ENCODE measurements at places on chromosomes 3 and 15.
A peak's percentile ranks its signal among the peaks of the same experiment; 100 is the strongest.

GRCh38 chr3:169244119-169244864 lies 419.2 kb downstream of the MECOM start:
- no peak for DNase-seq

DNA sequence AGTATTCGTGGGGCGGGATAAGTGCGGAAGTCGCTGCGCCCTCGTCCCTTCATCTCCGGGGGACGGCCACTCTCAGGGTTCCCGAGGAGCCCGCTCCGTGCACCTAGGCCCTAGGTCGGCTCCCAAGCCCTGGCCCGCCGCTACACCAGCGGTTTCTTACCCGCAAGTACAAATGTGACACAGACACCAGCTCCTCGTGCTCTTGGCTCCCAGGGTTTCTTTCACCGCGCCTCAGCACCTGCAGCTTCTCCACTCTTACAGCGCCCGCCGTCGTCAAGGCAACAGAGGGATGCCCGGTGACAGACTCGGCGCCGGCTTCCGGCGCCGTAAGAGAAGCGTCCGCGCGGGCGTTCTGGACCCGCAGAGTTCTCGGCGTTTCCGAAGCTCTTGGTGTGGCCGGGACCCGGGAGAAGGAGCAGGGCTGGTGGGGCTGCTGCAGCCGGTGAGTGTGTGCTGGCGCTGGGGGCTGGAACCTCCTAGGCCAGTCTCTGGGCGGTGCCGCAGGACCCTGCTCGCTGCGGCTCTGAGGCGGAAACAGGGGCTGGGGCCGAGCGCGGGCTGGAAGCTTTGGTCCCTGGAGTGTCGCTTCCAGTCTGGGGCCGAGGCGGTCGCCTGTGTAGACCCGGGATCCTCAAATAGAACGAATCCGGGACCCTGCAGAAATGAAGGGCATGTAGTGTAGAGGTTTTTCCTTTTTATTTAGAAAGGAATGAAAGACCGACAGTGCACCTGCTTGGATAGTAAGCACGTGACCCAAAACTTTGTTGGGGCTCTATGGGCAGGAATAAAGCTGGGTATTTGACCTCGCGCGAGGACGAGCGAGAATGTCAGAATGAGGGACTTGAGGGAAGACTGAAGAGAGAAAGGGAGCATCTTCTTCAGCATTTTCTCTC lies 155.4 kb upstream of the GOLGA6L4 start:
- DNase-seq = peak; percentile 43

GRCh38 chr3:184349563-184350470 lies 11.6 kb downstream of the CLCN2 start:
- DNase-seq = no peak

GRCh38 chr3:133037436-133037835 lies 755 bp upstream of the TMEM108 start:
- no peak for DNase-seq

DNA sequence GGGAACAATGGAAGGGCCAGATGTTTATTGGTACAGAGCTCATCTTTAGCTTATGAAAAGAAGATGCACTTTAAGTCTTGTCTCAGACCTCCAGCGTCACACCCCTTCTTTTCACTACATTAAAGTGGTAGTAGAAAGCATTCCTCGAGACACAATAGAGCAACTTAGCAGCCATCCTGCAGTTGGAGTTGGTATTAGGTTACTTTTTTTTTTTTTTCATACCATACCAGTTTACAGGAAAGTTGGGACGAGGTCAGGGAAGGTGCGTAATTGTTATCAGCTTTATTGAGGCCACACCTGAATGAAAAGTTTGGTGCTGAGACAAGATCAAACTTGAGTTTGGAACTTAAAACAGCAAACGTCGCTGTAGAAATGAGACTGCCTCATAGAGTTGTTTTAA lies 203.8 kb downstream of the SOX2 start:
- DNase-seq = no peak

DNA sequence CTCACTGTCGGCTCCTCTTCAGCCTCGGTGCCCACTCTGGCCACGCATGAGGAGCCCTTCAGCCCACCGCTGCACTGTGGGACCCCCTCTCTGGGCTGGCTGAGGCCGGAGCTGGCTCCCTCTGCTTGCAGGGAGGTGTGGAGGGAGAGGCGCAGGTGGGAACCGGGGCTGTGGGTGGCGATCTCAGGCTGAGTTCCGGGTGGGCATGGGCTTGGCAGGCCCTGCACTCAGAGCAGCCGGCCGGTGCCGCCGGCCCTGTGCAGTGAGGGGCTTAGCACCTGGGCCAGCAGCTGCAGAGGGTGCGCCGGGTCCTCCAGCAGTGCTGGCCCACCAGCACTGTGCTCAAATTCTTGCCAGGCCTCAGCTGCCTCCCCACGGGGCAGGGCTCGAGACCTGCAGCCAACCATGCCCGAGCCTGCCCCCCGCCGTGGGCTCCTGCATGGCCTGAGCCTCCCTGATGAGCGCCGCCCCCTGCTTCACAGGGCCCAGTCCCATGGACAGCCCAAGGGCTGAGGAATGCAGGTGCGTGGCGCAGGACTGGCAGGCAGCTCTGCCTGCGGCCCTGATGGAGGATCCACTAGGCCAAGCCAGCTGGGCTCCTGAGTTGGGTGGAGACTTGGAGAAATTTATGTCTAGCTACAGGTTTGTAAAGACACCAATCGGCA lies 899.1 kb downstream of the SI start:
- DNase-seq = no peak

GRCh38 chr3:187695449-187695848 lies 6.9 kb downstream of the RTP2 start:
- DNase-seq = no peak

GRCh38 chr15:27486051-27486450 lies 515.1 kb downstream of the GABRG3 start:
- no peak for DNase-seq

- DNase-seq = no peak
Observed at GRCh38 chr3:12588039-12589009, 31.4 kb downstream of the MKRN2 start.

- no peak for DNase-seq
Observed at GRCh38 chr15:52258461-52258860, 37.1 kb downstream of the MYO5C start.

DNA sequence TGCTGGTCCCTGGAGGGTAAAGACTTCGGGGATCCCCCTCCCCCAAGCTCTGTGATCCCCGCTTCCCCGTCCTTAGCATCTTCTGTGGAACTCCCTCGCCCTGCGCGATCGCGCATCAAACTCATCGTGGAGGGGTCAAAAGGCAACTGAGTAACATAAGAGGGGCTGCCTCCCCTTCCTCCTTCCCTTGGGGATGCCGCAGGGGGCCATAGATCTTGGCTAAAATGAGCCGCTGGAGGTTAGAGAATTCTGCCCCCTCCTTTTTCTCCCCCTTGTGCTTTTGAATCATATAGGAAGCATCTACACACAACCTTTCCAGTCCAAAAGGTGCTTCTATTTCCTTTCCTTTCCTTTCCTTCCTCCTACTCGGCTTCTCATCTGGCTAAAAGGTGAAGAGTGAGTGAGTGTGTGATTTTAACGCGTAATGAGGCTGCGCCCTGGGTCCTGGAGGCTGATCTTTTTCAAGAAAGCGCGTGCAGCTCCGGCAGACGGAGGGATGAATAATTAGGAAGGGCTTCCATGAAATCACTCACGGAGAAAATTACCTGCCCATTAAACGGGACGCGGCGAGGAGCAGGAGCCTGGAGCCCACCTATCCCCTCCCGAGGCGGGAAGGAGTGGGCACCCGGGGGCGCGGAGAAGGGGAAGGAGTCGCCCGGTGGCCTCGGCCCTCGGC lies 831 bp upstream of the ROBO2 start:
- DNase-seq = no peak

DNA sequence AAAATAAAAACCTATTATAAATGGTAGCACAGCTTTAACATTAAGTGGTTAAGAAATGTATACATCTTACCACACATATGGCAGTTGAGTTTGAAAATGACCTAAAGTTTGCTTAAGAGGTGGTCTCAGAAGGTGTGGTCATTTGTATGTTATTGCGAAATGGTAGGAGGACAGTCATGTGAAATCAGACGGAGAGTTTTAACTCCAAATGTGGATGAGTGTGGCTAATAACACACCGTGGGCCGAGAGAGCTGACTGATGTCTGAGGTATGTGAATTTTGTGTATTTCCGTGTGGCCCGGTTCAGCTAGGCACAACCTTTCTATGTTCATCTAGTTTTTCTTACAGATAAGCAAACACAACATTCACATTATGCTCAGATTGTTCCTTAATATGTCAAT lies 71.9 kb downstream of the ARNT2 start:
- DNase-seq = no peak

DNA sequence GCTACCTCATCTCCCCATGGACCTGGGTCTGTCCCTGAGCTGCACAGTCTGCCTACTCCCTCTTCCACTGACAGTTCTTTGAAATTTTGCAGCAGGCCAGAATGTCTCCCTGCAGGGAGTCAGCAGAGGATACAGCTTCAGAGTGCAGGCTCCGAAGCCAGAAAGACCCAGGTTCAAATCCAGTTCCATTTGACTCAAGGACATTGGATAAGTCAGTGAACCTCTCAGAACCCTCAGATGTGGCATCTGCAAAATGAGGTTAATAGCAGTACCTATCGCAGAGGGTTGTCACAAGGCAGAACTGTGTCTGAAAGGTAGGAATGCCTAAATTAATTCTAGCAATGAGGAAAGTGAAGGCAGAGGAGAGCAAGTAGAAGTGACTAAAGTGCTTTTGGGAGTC lies 244.4 kb upstream of the TRIM42 start:
- DNase-seq = no peak

- no peak for DNase-seq
Observed at GRCh38 chr15:39180483-39180933, 400.4 kb upstream of the THBS1 start.

GRCh38 chr3:160564949-160565441 lies 376 bp downstream of the KPNA4 start:
- DNase-seq = no peak

DNA sequence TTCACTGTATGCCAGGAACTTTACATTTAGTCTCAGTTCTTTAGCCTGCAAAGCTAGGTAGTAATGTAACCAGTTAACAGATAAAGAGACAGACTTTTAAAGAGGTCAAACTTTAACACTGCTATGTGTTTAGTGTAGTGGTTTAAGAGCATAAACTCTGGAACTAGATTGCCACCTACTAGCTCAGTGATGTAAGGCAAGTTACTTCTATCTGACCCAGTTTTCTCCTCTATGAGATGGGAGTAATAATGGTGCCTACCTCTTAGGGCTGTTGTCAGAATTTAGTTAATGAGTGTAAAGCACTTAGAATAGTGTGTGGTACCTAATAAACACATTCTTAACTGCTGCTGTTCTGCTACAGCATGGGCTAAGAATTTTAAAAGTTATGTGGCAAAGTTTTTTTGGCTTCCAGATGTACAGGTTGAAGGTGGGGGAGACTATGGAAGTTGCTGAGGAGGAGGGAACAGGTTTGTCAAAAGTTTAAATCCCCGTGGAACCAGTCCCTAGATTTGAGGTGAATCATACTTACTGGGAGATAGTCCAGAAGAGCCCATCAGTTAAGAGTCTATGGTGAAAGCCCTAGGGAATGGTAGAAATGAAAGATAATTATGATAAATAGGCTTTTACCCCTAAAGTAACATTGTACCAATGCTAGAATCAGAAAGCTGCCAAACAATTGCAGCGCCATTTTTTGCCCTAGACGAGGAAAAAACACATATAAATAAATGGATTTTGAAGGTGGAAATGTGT lies 13.9 kb downstream of the TSC22D2 start:
- no peak for DNase-seq

DNA sequence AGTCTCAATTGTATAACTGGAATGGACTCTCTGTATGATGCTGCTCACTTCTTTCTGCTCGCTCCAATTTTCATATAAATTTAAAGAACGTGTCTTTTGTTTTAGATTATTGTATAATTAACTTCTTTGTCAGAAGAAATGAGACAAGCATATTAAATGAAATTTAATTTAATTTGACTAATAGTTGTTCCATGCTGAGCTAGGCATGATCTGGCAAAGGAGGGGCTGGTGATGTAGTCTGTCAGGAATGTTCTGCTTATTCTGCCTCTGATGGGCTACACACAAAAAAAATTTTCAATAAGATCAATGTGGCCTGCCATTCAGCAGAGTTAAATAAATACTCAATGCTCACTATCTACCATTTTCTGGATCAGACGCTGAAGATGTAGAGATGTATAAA lies 208.4 kb upstream of the CD96 start:
- DNase-seq = no peak

- DNase-seq = no peak
Observed at GRCh38 chr3:165883863-165884478, 46.7 kb upstream of the BCHE start.

GRCh38 chr15:94844198-94844537 lies 612.8 kb downstream of the MCTP2 start:
- no peak for DNase-seq

DNA sequence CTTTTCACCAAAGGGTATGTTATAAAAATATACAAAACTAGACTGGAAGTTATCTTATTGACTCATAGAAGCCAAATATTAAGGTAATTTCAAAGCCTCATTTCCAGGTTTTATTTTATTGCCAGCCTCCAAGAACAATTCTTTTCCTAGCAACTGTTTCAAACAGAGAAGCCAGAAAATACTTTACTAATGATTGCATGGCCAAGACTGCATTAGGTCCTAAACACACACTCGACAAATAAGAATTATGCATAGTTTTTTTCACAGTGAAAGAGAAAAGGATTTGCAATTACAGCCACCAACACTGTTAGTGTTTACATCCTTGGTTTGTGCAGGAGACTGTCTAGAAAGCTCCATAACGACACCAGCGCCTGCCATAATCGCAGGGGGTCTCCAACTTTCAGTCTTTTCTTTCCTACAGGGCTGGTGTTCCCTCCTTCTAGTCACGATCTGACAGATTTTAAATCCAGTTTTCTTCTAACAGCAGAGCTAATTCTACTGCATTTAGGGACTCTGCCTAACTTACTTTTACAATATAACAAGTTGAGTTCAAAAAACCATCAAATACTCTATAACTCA lies 58.1 kb downstream of the CLASP2 start:
- no peak for DNase-seq

- no peak for DNase-seq
Observed at GRCh38 chr3:107384428-107384827, 7.2 kb downstream of the CCDC54 start.

GRCh38 chr3:124091716-124092115 lies 99.8 kb upstream of the ROPN1 start:
- no peak for DNase-seq
